ENCODE measurements at places on chromosomes 5 and 9.

- DNase-seq: peak; percentile 95
These were observed 27.3 kb upstream of the FGF1 start for GRCh38 chr5:142713121-142713706.

DNA sequence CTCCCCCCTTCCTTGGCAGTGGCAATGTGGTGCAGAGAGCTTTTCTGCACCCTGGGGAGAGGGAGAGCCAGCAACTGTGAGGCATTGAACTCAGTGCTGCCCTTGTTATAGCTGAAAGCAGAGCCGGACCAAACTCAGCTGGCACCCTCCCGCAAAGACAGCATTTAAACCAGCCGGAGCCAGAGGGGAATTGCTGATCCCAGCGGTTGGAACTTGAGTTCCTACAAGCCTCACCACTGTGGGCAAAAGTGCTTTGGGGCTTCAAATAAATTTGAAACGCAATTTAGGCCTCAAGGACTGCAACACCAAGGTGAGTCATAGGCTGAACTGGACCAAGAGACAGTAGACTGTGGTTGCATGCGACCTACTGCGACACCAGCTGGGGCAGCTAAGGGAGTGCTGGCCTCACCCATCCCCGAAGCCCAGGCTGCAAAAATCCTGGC lies 207.6 kb upstream of the CDKN2B start:
- no peak for DNase-seq

GRCh38 chr5:171589461-171589860 lies 170.0 kb downstream of the FGF18 start:
- DNase-seq: no peak

- DNase-seq: no peak
These were observed 145.7 kb upstream of the DAB2 start for GRCh38 chr5:39570403-39571027.

- DNase-seq: no peak
These were observed 18.1 kb upstream of the NEUROG1 start for GRCh38 chr5:135553688-135554462.

GRCh38 chr5:92912283-92912682 lies 668.7 kb downstream of the NR2F1-AS1 start:
- DNase-seq: no peak

DNA sequence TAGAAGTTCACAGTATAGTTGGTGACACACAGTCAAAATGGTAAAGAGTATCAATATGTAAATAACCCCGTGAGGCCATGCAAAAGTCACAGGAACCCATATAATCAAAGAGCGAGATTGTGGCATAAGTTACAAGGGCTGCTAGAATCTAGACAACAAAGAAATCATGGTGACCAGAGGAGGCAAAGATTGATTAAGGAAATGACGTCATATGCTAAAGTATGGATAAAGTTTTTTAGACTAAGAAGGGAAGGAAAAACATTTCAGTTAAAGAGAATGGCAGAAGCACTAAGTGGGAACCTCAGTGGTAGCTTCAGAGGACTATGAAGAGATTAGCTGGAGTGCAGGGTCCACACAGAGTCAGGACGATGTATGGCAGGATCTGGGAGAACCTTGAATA lies 330.3 kb downstream of the NFIB start:
- no peak for DNase-seq

DNA sequence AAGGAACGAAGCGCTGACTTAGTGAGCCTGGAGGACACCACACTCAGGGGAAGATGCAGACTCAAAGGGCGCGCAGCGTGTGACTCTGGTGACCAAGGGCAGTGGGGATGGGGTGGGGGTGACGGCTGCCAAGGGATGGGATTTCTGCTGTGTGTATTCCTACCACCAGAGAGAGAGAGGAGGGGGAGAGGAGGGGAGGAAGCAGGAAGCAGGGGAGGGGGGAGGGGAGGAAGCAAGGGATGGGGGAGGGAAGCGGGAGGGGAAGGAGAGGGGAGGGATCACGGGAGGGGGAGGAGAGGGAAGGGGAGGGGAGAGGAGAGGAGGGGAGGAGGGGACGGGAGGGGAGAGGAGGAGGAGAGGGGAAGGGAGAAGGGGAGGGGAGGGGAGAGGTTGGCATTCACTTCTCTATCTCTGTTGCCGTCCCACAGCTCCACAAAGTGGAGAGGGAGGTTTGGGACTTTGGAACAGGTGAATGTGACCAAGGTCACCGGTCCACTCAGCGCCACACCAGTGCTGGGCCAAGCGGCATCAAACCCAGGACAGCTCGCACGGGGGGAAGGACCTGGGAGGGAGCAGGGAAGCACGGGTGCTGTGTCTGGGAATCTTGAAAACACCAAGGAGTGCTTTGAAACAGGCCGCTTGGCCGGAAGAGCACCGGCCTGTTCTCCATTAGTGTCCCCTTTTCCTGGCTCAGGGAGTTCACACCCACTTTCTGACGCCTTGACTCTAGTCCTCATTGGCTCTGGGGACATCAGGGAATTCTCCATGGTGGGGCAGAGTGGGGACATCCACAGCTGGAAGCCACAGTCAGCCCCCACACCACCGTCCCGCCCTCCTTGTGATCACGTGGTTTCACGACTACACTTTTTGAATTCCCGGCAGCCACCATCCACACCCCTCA lies 77.4 kb downstream of the VAV2 start:
- no peak for DNase-seq

- DNase-seq: no peak
These were observed 711.2 kb upstream of the ZNF608 start for GRCh38 chr5:125457617-125458016.

- DNase-seq: no peak
These were observed 21.7 kb downstream of the ITGA2 start for GRCh38 chr5:53010814-53011213.

DNA sequence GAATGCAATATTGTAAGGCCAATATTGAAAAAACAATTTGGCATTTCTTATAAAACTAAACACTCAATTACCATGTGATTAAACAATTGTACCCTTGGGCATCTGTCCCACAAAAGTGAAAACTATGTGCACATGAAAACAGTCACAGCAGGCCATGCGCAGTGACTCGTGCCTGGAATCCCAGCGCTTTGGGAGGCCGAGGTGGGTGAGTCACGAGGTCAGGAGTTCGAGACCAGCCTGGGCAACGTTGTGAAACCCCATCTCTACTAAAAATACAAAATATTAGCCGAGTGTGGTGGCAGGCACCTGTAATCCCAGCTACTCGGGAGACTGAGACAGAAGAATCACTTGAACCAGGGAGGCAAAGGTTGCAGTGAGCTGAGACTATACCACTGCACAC lies 343.7 kb downstream of the DMRTA1 start:
- no peak for DNase-seq

DNA sequence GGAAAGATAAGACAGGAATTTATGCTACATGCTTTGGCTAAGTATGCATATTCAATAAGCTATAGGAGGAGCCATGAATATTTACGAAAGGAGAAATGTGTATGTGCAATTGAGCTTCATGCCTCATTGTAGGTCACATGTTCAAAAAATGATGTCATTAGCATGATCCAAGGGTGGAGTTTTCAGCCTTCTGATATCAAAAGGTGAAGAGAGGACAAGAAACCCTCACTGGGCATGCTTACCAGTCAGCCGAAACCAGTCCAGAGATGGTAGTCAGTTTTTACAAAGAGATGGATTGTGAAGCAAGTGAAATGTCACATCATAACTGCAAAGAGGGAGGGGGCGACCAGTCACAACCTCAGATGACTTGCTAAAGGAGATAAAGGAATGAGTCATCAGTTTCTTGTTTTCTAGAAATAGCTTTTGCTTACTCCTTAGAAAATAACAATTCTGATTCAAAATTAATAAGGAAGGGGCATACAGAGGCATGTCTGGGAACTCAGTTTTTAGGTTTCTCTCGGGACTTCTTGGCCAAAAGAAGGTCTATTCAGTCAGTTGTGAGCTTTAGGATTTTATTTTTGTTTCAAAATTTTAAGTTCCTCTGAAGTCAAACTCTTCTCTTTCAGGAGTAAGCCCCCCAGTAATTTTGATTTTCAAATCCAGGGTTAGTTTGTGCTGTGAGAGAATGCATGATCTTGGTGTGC lies 1067.8 kb upstream of the EDIL3 start:
- DNase-seq: no peak

- DNase-seq: no peak
These were observed 78.0 kb downstream of the HMHB1 start for GRCh38 chr5:143889986-143890385.

DNA sequence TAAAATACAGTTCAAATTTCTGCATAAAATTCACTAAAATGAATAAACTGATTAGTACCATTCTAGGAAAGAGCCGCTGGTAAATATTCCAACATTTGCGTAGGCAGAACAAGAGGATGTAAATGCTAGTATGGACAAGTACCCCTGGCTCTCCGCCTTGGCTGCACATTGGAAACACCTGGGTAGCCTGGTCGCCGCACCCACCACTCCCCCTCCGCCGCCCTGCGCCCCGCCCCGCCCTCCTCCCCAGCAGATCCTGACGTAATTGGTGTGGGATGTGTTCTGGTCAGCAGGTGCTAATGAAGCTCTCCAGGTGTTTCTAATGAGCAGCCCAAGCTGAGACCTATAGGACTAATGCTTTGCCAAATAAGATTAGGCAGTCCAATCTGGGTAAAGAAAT lies 225.7 kb downstream of the FRMD3 start:
- no peak for DNase-seq

GRCh38 chr5:176773408-176774035 lies 36.8 kb upstream of the UNC5A start:
- DNase-seq: no peak

DNA sequence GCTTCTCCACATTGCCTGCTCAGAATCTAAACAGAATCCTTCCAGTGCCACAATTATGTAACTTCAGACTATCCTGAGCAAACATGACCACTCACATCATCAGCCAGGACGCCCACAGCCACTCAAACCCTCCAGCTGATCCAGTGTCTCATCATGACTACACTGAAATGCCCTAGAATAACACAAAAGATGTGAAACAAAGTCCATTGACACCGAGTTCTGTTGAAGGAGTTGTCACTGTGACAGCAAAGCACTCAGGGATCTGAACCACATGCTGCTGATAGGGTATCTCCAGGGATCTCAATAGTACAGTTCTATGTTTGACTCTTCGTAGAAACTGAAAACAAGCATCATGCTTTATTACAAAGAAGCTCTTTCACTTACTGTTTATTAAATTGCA lies 150.2 kb downstream of the GABBR2 start:
- no peak for DNase-seq

- DNase-seq: no peak
These were observed 52.5 kb downstream of the ZNF474 start for GRCh38 chr5:122181863-122182262.

GRCh38 chr9:129247285-129248153 lies 69.5 kb upstream of the IER5L start:
- DNase-seq: no peak

GRCh38 chr9:68914751-68915150 lies 99.2 kb downstream of the PRKACG start:
- no peak for DNase-seq

- no peak for DNase-seq
These were observed 59.1 kb upstream of the PHF2 start for GRCh38 chr9:93517331-93517730.

GRCh38 chr9:31847963-31848362 lies 536.5 kb upstream of the ACO1 start:
- no peak for DNase-seq

- DNase-seq: no peak
These were observed 182.6 kb upstream of the TYRP1 start for GRCh38 chr9:12510551-12510950.

DNA sequence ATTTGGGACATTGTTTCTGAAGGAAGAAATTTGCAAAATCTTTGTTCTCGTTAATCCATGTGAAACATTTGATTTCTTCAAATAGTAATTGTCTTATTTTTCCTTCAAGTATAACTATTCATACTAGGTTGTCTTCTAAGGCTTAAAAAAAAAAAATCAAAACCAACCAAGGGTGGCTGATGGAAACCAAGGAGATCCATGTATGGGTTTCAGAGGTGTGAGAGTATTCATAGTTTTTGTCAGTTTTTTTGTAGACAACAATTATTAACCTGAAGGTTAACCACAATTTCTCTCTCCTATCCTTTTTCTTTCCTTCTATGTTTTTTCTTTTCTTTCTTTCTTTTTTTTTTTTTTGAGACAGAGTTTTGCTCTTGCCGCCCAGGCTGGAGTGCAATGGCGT lies 35.4 kb downstream of the KDM4C start:
- DNase-seq: no peak

GRCh38 chr5:170362656-170363055 lies 26.5 kb downstream of the KCNMB1 start:
- DNase-seq: no peak

- peak; percentile 82 for DNase-seq
These were observed at the start of gene CCDC69 for GRCh38 chr5:151223447-151224264. Gene CCDC69, minus strand, starts transcription at chr5:151224092. Its CDS starts 122 bp downstream, at chr5:151223970.

DNA sequence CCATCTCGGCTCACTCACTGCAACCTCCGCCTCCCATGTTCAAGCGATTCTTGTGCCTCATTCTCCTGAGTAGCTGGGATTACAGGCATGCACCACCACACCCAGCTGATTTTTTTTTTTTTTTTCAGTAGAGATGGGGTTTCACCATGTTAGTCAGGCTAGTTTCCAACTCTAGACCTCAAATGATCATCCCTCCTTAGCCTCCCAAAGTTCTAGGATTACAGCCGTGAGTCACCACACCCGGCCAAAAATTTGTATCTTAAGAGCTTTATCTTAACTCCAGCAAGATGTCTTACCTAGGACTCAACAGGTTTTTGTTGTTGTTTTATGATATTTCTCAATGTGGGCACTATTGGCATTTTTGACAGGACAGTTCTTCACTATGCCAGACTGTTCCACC lies 27.9 kb downstream of the LYRM7 start:
- no peak for DNase-seq

GRCh38 chr9:127808347-127809001 lies 5.8 kb downstream of the FPGS start:
- DNase-seq: no peak

Data from activated CD8-positive, alpha-beta memory T cell treated with anti-CD3 and anti-CD28 coated beads, Interleukin-2, amount 50 U/mL, for 48 hours (primary cell).